ENCODE measurements at places on chromosomes 2 and 18. TPM values are rescaled to one million over a fixed set of nuclear protein-coding genes. Genes with fewer than 3 reads are reported as not detected.

DNA sequence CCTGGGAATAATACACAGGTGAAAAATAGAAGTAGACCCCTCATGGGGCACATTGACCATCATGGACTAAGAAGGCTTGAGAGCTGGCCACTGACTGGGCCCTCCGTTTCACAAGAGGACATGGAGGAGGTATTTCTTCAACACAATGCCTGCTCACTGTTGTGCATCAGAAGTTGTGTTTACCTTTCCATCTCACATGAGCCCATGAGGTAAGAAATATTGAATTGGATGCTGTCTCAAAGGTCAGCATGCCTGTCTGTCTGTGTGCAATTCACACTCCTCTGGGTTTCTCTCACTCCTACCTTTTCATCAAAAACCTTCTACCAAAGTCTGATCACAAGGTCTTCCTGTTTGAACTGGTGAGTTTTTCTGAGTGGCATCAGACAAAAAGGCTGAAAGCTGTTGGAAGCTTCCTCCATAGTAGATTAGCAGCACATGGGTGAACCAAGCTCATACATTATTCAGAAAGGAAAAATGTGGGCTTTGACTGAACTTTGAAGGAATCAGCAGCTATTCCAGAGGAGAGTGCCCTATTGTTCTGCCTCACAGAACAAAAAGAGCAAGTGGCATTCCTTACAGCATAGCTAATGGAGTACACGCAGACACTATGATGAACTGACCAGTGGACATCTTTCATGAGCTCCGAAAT lies 143.2 kb upstream of the RND3 start:
- H3K4me3 ChIP-seq: no peak overlapping the region
- H3K27ac ChIP-seq: no peak overlapping the region
- no peaks in the 10 kb centered on the region for H3K36me3 ChIP-seq
- H3K4me1 ChIP-seq: no peaks in the 10 kb centered on the region

- H3K4me3 ChIP-seq: no peak overlapping the region
- DNase-seq: no peak
- H3K27ac ChIP-seq: no peak overlapping the region
- H3K4me1 ChIP-seq: no peaks in the 10 kb centered on the region
Measured at GRCh38 chr2:121071034-121071504, 213.9 kb downstream of the TFCP2L1 start.

DNA sequence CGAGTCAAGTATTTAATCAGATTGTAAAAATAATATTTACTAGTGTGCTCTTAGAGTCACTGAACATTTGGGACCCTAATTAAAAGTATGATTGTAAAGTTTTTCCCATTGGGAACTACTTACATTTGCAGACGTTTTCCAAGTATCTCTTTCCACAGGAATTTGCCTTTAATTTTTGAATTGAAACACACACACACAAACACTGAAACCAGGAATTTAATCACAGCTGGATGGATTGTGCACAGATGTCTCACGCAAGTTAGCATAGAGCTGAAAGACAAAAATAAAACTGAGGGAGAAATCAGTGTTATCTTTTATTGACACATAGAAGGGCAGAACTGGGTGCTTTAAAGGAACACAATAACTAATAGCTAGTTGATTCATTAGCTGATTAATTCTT lies 230.7 kb downstream of the RND3 start:
- DNase-seq: no peak
- H3K4me3 ChIP-seq: no peak overlapping the region
- H3K4me1 ChIP-seq: no peaks in the 10 kb centered on the region
- H3K36me3 ChIP-seq: no peaks in the 10 kb centered on the region
- no peaks in the 10 kb centered on the region for H3K27me3 ChIP-seq
- no peak overlapping the region for H3K27ac ChIP-seq

GRCh38 chr18:21191596-21192307 lies 50.3 kb upstream of the GREB1L start:
- H3K4me3 ChIP-seq: no peak overlapping the region
- no peaks in the 10 kb centered on the region for H3K36me3 ChIP-seq
- DNase-seq: no peak
- no peaks in the 10 kb centered on the region for H3K4me1 ChIP-seq

DNA sequence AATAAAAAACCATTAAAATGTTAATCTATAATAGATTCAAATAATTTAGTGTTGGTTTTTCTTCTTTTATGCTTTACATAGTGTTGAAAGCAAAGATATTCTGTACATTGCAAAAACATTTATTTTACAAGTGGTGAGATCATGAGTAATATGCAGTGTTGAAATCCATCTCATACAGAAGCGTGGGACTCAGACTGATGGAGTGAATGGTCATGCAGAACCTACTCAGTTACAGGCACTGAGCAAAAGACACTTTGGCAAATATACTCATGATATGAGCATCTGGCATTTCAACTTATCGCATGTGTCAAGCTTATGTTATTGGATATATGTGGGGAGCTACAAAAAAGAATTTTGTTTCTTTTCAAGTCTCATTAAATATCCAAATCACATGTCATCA lies 620.2 kb upstream of the NETO1 start:
- DNase-seq: no peak
- H3K36me3 ChIP-seq: no peaks in the 10 kb centered on the region
- H3K27ac ChIP-seq: no peak overlapping the region
- no peaks in the 10 kb centered on the region for H3K27me3 ChIP-seq
- H3K4me3 ChIP-seq: no peak overlapping the region

- H3K27me3 ChIP-seq: no peaks in the 10 kb centered on the region
- peak overlapping the region; percentile 96 for H3K27ac ChIP-seq
- H3K4me1 ChIP-seq: peaks cover 42% of the 10 kb centered on the region
- H3K4me3 ChIP-seq: peak overlapping the region; percentile 88
Measured at GRCh38 chr2:113755035-113755834, 1.2 kb downstream of the SLC35F5 start.

- H3K4me3 ChIP-seq: no peak overlapping the region
- H3K36me3 ChIP-seq: no peaks in the 10 kb centered on the region
- no peaks in the 10 kb centered on the region for H3K4me1 ChIP-seq
- no peak for DNase-seq
- H3K27me3 ChIP-seq: no peaks in the 10 kb centered on the region
Measured at GRCh38 chr2:223221139-223221835, 169.3 kb downstream of the KCNE4 start.

DNA sequence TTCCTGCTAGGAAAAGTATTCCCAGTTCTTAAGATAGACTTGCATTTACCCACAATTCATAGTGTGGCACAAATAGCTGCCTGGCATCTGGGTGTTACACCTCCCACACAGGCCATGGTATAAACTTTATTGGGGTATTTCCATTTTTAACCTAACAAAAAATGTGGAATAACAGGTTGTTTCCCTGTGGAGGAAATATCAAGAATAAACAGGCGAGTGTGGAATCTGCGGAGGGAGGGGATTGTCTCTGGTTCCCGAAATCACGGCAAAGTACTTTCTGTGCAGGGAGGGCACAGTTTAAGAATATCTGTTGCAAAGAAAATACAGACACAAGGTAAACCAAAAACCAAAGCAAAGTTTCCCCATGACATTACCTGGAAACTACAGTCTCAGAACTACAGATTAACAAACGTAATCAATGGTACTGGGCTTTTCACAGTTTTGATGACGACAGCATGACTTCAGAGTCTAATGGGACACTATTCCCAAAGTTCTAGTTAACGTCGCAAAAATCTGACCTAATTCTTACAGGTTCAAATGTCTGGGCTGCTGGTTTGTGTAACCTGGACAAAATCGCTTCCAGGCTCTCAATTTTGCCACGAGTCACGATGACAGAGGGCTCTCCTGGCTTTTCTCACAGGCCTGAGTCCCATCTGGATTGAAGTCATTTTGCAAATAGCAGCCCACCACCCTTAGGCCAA lies 1.4 kb downstream of the STARD7 start:
- DNase-seq: no peak
- peak overlapping the region; percentile 92 for H3K4me3 ChIP-seq
- peaks cover 83% of the 10 kb centered on the region for H3K4me1 ChIP-seq
- peak overlapping the region; percentile 91 for H3K27ac ChIP-seq
- peaks cover 28% of the 10 kb centered on the region for H3K36me3 ChIP-seq

DNA sequence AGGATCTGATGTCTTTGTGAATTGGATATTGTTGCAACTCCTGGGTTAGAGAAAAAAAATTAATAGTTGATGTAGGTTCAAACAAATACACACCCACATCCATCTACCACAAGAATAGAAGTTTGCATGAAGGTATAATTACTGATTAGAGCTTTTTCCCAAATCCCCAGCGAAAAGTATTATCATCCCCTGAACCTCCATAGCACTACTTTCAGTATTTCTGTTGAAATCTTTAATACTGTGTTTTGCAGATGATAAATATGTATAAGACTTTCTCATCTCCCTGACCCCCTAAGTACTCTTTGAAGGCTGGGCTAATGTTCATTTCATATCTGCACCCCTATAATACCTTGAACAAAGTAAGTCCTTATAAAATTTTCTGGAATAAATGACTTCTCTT lies 6.4 kb downstream of the FN1 start:
- no peak for DNase-seq
- no peak overlapping the region for H3K27ac ChIP-seq
- peaks cover 31% of the 10 kb centered on the region for H3K27me3 ChIP-seq
- H3K4me1 ChIP-seq: no peaks in the 10 kb centered on the region
- H3K36me3 ChIP-seq: no peaks in the 10 kb centered on the region

- DNase-seq: no peak
- no peaks in the 10 kb centered on the region for H3K27me3 ChIP-seq
- H3K27ac ChIP-seq: no peak overlapping the region
- H3K36me3 ChIP-seq: peaks cover 43% of the 10 kb centered on the region
- no peak overlapping the region for H3K4me3 ChIP-seq
Measured at GRCh38 chr18:35474884-35475283, 22.9 kb downstream of the INO80C start.

GRCh38 chr2:177036747-177037146 lies 175.8 kb upstream of the HNRNPA3 start:
- H3K27ac ChIP-seq: no peak overlapping the region
- H3K36me3 ChIP-seq: no peaks in the 10 kb centered on the region
- H3K4me3 ChIP-seq: no peak overlapping the region
- H3K27me3 ChIP-seq: peaks cover 11% of the 10 kb centered on the region
- DNase-seq: no peak

DNA sequence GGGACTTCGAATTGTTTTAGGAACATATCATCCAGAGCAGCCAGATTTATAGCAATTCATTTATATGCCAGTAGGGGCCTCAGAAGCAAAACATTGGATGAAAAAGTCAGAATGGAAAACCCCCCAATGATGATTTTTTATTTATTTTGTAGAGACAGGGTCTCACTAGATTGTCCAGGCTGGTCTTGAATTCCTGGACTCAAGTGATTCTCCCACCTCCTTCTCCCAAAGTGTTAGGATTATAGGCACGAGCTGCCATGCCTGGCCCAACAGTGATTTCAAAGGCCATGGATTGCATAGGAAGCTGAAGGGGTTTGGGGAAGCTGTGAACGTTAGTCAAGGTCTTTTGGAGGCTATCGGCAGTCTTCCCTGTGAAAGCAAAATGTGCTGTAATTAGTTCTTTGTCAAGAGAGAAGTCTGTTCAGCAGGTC lies 21.9 kb upstream of the MCFD2 start:
- peaks cover 20% of the 10 kb centered on the region for H3K36me3 ChIP-seq
- peak overlapping the region; percentile 14 for H3K27ac ChIP-seq
- no peak overlapping the region for H3K4me3 ChIP-seq
- no peaks in the 10 kb centered on the region for H3K27me3 ChIP-seq
- DNase-seq: no peak

DNA sequence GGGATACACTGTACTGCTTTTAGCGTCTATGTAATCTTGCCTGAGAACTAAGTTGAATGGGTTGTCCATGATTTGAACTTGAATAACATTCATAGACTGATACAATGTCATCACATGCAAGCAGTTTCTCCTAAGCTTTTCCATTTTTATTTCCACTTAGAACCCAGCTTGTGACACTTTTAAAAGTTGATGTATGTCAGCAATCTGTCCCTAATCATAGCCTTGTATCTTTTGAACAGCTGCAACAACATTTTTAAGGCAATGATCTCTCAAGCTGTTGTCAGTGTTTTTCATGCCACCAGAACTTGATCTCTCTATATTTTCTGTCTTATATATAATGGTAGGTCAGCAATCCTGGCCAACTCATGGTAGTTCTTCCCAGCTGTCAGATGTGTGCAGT lies 185.0 kb downstream of the DOK6 start:
- no peak for DNase-seq
- H3K27me3 ChIP-seq: no peaks in the 10 kb centered on the region
- H3K36me3 ChIP-seq: no peaks in the 10 kb centered on the region
- H3K4me3 ChIP-seq: no peak overlapping the region
- H3K27ac ChIP-seq: no peak overlapping the region

- no peak overlapping the region for H3K27ac ChIP-seq
- no peak for DNase-seq
- H3K27me3 ChIP-seq: no peaks in the 10 kb centered on the region
- no peaks in the 10 kb centered on the region for H3K4me1 ChIP-seq
Measured at GRCh38 chr18:41695441-41695840, 259.6 kb upstream of the PIK3C3 start.

DNA sequence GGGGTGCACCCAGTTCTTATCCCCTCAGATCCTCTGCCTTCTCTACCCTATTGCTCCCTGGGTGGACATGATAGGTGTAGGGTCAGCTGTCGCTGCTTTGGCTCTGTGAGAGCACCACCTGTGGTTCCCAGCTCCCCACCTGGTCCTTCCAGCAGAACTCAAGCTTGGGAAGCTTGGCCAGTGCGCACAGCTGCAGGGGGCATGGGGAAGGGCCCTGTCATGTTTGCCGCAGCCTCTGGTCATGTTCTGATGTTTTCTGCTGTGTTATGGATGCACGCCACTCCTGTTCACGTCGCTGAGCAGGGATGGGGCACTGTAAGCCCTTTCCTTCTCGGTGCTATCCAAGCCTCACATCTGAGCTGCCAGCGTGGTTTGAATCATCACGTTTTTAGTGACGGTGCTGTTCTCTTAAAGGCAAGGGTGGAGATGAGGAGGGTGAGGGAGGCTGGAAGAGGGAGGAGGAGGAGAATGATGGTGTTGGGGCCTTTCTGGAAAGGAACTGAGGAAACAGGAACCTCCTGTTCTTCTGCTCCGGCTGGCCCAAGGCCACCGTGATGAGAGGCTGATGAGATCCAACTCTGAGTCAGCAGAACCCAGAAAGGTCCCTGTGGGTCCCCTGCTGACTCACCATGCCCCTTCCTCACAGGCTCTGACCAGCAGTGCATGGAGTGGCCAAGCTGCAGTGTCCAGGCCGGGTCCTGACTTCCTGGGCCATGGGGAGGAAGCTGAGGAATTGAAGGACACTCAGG lies 78.0 kb downstream of the LIPG start:
- no peaks in the 10 kb centered on the region for H3K36me3 ChIP-seq
- H3K4me3 ChIP-seq: no peak overlapping the region
- peaks cover 5% of the 10 kb centered on the region for H3K27me3 ChIP-seq

DNA sequence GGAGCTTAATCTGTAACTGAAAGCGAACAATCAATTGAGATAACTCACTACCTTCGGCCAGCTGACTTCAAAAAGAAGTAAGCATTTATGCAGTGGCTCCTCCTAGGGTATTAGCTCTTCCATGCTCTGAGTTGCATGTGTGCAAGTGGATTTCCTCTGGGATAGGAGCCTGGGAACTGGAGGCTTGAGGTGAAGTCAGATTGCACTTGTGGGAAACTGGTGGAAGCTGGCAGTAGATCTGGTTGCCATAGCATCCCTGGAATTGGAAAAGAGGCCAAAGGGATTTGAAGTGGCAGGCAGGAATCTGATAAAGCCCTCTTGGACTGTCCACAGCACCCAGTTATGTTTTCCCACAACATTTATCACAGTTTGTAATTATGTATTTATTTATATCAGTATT lies 50.6 kb upstream of the FMNL2 start:
- H3K4me1 ChIP-seq: no peaks in the 10 kb centered on the region
- peaks cover 2% of the 10 kb centered on the region for H3K27me3 ChIP-seq
- no peak overlapping the region for H3K4me3 ChIP-seq
- no peak for DNase-seq

XDH gene
- total RNA-seq: not detected

ZNF24 gene
- total RNA-seq: 72.5 TPM

VSNL1 gene
- not detected for total RNA-seq

CBLN2 gene
- total RNA-seq: not detected

XIRP2 gene
- total RNA-seq: not detected

CD226 gene
- total RNA-seq: 8.3 TPM

RESP18 gene
- not detected for total RNA-seq

TTL gene
- 20.8 TPM for total RNA-seq

ESCO1 gene
- 18.2 TPM for total RNA-seq

Measured in activated B cell treated with CpG ODN at 0.5 μM for 24 hours (primary cell).